KBM-7 (cell line): ENCODE measurements at places on chromosomes 3 and 15.
A peak's percentile ranks its signal among the peaks of the same experiment; 100 is the strongest.

GRCh38 chr3:66394753-66395249 lies 106.0 kb downstream of the LRIG1 start:
- DNase-seq = no peak

- peak; percentile 20 for DNase-seq
These were observed 39.5 kb downstream of the KBTBD8 start for GRCh38 chr3:67037615-67038014.

DNA sequence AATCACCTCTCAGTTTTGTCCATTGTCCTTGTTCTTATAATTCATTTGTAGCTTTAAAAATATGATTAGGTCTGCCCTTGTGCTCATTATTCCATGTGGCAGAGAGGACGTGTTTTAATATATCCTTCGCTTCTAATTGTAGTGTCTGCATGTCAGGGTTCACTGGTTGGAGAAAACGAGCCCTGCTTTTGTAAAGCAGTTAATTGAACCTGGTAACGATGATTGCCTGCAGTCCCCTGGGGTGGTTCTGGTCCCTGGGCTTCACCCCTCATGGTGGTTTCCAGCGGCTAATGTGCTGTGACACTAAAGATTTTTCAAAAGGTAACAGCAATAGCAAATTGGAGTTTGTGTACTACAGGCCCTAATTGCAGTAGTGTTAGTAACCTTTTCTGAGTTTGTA lies 299.6 kb downstream of the CACNA2D3 start:
- no peak for DNase-seq

GRCh38 chr15:68818066-68818768 lies 2.5 kb downstream of the ANP32A start:
- peak; percentile 88 for DNase-seq

GRCh38 chr15:68259883-68260282 lies 17.7 kb upstream of the FEM1B start:
- no peak for DNase-seq

DNA sequence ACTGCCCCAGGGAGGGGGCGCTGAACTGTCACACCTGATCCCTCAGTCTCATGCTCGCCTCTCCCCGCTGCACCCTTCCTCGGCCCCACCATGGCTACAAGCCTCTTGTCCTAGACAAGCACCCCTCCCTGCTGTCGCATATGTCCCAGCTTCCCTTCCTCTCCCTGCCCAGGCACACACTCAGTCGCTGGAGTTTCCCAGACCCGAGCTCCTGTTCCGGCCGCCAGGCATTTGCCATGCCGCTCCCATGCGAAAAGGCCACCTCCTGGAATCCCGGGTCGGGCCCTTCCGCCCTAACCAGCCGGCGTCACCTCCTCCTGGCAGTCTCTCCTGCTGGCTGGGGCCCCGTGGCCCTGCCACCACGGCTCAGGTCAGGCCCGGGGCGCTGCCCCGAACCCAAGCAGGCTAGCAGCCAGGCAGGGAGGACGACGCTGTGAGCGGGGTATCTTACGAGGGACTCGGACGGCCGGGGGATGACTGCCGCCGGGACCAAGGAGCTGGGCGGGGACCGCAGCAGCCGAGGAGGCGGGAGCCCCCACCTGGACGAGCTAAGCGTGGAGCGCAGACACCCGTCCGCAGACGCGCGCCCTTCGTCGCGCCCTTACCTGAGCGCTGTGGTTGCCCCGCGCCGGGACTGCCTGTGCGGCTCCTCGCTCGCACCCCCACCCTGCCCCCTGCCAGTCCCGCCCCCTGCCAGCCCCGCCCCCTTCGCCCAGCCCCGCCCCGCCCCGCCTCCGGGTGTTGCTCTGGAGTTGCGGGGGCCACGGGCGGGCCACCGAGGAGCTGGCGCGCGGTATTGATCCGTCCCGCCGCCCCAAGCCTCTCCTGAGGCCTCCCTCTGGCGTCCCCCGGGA lies at the start of gene ALS2CL:
TSS of gene ALS2CL (minus strand) at position 642 of the 854 bp plus-strand sequence. CDS start 4,239 bp downstream, outside the sequence.
- peak; percentile 58 for DNase-seq

GRCh38 chr15:49889536-49889935 lies 229.5 kb downstream of the ATP8B4 start:
- no peak for DNase-seq

DNA sequence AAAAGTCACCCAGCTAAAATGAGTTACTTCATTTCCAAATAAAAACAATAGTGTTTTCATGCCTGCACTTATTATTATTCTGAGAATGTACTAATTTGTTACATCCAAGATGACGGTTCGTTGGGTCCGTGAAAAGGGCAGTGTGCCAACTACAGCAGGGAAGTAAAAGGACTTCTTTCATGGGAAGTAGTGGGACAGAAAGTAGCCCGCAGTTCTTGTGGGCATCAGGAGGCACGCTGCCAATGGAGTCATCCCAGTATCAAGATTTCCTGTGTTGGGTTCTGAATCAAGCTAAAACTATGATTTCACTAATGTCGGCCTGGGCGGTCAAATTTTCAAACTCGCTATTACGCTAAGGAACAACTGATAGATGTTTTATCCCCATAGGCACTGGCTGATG lies 254.5 kb upstream of the SOX2 start:
- DNase-seq = no peak

DNA sequence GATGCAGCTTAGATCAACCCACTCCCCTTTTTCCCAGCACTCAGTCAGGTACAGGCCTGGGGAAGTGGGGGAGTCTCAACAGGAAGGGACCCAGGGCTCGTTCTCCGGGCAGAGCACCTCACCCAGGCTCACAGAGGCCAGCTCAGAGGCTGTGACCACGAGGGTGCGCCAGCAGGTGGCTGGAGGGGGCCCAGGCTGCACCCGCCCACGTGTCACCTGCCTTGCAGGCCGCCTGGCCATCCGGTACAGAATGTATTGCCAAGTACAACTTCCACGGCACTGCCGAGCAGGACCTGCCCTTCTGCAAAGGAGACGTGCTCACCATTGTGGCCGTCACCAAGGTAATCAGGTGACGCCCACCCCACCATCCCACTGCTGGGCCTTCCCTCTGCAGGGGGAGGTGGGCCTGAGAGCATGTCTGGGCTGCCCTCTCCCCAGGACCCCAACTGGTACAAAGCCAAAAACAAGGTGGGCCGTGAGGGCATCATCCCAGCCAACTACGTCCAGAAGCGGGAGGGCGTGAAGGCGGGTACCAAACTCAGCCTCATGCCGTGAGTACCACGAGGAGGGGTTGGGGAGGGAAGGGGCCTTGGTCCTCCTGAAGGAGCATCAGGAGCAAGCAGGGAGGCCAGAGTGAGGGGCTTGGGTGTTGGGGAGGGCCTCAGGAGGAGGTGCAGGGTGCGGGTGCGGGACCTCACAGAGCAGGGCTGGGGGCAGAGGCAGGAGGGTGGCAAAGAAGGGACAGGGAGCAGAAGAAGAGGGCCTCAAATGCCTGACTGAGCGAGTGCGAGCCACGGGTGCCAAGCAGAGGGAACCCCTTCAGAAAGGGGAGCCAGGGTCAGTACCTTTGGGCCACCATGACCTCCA lies 14.0 kb upstream of the LMAN1L start:
- no peak for DNase-seq

DNA sequence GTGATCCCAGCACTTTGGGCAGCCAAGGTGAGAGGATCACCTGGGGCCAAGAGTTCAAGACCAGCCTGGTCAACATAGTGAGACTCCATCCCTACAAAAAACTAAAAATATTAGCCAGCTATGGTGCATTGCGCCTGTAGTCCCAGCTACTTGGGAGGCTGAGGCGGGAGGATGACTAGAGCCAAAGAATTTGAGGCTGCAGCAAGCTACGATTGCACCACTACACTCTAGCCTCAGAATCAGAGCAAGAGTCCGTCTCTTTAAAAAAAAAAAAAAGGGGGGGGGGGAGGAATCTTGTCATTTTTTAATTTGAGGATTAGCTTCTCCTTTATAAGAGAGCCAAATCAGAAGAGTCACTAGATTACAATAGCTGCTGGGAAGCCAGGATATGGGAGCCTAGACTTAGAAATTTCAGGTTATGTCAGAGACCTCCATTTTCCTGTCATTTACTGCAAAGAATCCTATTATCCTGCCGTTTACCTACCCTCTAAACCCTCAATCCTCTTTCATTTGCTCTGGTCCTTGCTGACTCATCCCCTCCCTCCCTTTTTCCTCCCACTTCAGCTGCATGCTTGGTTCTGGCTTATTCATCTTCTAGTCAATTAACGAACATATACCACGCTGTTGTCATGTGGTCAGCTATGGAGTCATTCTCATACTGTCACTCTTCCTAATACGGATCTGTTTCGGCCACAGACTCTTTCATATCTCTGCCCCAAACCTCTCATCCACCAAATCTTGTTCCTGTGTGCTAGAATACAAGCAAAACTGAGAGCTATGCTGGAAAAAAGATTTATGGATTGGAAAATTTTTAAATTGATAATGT lies 83.8 kb upstream of the PPIB start:
- peak; percentile 69 for DNase-seq

- no peak for DNase-seq
These were observed 6.3 kb downstream of the INSYN1 start for GRCh38 chr15:73746883-73747282.

DNA sequence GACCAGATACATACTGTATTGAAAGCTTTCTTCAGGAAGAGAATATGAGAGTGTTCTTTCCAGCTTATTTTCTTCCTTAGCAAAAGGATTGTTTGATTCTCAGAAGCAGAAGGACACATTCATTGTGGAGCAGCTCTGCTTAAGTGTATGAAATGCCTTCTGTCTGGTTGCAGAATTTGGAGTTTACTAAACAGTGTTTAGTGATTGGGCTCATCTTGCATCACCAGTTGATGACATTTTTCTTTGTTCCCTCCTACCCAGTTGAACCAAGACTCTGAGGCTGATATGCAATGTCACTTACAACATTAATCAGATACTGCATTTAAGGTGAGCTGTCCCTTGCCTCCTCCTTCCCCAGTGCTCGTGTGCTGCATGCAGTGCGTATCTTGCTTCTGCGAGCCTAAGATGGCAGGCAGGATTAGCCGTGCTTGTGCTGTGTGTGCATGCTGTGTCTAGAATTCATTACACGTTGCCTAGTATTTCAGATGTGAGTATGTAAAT lies 18.4 kb downstream of the ZBTB38 start:
- no peak for DNase-seq

- DNase-seq = no peak
These were observed 14.1 kb downstream of the ARL13B start for GRCh38 chr3:93994056-93994455.
